Glutamatergic neuron (in vitro differentiated cells): ENCODE measurements at places on chromosomes 4 and X. TPM values are rescaled to one million over a fixed set of nuclear protein-coding genes. Genes with fewer than 3 reads are reported as not detected.

Gene PJA1
- total RNA-seq = 54.9 TPM

Gene SSX4
- total RNA-seq = 0.71 TPM

GRCh38 chrX:42943051-42943974 is 165.3 kb upstream of the PPP1R2C start:
- no peak for DNase-seq

GRCh38 chr4:1060121-1060520 is 48.7 kb downstream of the FGFRL1 start:
- no peak for DNase-seq

GRCh38 chrX:33138677-33139249 is 72.6 kb downstream of the DMD start:
- DNase-seq = no peak

DNA sequence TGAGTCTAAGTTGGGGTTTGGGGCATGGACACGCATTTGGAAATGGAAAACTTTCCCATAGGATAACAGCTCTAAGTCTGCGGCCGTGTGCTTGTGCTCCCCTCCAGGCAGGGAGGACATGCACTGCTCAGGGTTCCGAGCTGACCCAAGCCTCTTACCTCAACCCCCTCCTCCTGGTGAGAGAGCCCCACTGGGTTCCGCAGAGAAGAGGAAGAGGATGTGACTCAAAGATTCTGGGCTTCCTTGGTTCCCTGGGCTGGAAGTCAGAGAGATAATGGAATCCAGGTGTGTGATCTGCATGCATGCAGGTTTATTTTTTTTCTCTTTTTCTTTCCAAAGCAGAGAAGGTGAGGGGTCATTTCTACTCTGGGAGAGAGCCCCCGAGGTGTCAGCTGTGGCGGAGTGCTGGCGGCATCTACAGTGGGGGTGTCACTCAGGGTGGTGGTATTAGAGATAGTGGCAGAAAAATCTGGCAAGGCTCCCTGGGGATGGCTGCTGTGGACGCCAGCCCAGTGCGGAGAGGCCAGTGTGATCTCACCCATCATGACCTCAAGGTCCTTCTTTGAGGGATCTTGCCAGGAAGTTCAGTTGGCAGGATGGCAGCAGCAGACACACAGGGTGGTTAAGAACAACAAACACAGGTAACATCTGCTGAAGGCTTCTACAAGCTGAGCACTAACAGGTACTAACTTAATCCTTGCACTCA is 168.7 kb upstream of the HAND2 start:
- DNase-seq = no peak

GRCh38 chr4:183657564-183657963 is 1.4 kb downstream of the RWDD4 start:
- no peak for DNase-seq

GRCh38 chr4:4327652-4328121 is 37.6 kb downstream of the ZBTB49 start:
- peak; percentile 58 for DNase-seq

DNA sequence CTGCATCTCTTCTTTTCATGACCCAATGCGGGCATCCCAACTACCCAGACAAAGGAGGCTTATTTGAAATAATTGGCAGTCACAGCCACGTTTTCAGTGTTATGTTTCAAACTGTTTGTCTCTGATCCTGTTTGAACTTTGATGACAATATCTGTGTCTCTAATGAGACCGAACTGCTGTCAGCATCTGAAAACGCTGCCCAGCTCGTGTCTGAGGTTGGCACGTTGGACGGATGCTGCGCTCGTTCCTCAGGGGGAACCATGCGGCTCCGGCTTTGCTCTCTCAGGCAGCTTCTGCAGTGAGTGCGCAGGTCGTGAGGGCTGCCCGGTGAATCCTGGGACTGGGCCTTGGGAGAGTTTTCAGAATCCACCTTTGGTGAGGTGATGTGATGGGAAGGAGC is 58.4 kb upstream of the SORBS2 start:
- DNase-seq = no peak

- DNase-seq = no peak
Measured at GRCh38 chr4:183241721-183242151, 78.3 kb downstream of the CLDN22 start.
